CD8-positive, alpha-beta memory T cell (primary cell): ENCODE measurements at places on chromosomes 3 and 15. TPM values are rescaled to one million over a fixed set of nuclear protein-coding genes. Genes with fewer than 3 reads are reported as not detected.

The SLITRK3 gene
- not detected for total RNA-seq

The SUCNR1 gene
- total RNA-seq = not detected

The HTR3E gene
- not detected for total RNA-seq

The PGBD4 gene
- 2.8 TPM for total RNA-seq

The ARL13B gene
- 13.7 TPM for total RNA-seq

The EEF1AKMT4 gene
- 14.5 TPM for total RNA-seq

The SORD gene
- 23.0 TPM for total RNA-seq

The SPSB4 gene
- total RNA-seq = not detected

The SAMMSON gene
- total RNA-seq = not detected

The TMEM42 gene
- total RNA-seq = 9.1 TPM

The CACNA1D gene
- 0.26 TPM for total RNA-seq

The CPLX3 gene
- total RNA-seq = not detected

- no peak for DNase-seq
- peaks cover 41% of the 10 kb centered on the region for H3K4me1 ChIP-seq
- peak overlapping the region; percentile 42 for H3K4me3 ChIP-seq
Observed at GRCh38 chr15:73992594-73992898, 451 bp upstream of the STOML1 start.

DNA sequence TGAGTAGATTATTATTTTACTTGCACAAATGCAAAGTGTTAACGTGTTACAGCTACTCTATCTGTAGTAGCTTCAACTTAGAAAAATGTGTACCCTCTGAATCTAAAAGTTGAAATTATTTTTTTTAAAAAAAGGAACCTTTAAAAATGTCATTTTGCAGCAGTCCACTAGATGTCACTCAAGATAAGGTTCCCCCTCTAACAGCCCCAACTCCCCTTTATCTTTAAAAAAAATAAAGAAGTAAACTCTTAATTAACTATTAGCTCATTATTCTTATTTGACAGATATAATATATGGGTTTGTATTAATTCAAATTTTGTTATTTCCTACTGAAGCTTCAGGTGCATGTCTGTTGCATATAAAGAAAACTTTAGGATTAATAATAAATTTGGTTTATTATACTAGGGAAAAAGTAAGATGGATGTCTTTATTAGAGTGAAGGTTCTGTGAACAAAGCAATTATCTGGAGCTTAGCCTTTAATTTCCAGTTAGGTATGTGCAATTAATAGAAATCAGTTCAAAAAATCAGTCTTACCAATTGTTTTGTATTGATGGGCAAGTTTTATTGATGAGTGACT is 288.5 kb downstream of the VGLL3 start:
- DNase-seq = no peak
- no peaks in the 10 kb centered on the region for H3K36me3 ChIP-seq
- H3K4me3 ChIP-seq = no peak overlapping the region
- no peak overlapping the region for H3K27ac ChIP-seq

DNA sequence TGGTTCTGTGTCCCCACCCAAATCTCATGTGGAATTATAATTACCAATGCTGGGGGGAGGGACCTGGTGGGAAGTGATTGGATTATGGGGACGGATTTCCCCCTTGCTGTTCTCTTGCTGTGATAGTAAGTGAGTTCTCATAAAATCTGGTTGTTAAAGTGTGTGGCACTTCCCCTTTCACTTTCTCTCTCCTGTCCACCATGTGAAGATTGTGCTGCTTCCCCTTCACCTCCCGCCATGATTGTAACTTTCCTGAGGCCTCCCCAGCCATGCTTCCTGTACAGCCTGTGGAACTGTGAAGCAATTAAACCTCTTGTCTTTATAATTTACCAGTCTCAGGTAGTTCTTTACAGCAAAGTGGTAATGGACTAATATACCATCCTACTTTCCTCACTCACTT is 289.6 kb downstream of the EFHB start:
- H3K36me3 ChIP-seq = no peaks in the 10 kb centered on the region
- no peak for DNase-seq
- H3K27me3 ChIP-seq = no peaks in the 10 kb centered on the region
- no peaks in the 10 kb centered on the region for H3K4me1 ChIP-seq
- H3K27ac ChIP-seq = no peak overlapping the region

DNA sequence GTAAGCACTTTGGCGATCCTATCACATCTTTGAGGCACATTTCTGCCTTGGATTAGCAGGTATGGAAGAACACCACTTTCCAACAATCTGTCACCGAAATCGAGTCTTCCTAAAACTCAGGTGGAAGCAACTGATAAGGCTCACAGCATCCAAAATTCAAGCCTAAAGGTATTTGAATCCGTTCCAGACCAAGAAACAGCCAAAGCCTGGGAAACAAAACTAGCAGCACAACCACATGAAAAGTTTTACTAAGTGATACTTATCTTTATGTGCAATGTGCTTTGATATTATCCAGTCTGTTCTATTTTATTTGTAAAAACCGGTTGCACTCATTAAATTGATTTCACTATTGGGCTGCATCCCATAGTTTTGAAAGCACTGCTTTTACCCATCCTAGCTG is 40.5 kb upstream of the FAM174B start:
- no peaks in the 10 kb centered on the region for H3K27me3 ChIP-seq
- no peak overlapping the region for H3K4me3 ChIP-seq
- H3K4me1 ChIP-seq = no peaks in the 10 kb centered on the region
- no peak overlapping the region for H3K27ac ChIP-seq
- H3K36me3 ChIP-seq = no peaks in the 10 kb centered on the region

DNA sequence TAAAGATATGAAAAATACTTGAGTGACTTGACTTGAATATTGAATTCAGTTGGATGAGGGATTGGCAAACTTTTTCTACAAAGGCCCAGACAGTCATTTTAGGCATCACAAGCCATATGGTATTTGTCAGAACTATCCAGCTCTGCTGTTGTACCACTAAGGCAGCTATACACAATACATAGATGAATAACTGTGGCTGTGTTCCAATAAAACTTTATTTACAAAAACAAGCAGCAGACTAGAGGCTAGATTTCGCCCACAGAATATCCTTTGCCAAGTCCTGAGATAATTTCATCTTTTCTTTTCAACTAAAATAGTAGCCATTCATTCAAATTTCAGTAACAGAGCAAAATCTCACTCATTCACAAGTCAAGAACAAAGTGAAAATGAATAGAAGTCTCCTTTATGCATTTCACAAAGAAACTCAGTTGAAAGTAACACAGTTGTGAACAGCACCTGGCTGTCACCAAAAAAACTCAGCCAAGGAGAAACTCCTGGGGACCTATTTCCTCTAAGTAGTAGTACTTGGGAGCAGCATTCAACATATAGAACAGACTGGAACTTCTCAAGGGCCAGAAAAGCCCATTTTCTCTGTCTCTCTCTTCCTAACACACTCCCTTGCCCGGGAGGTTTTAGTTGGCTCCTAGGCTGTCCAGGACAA is 56.3 kb downstream of the OSBPL10 start:
- no peaks in the 10 kb centered on the region for H3K4me1 ChIP-seq
- no peak for DNase-seq
- H3K36me3 ChIP-seq = no peaks in the 10 kb centered on the region
- no peaks in the 10 kb centered on the region for H3K27me3 ChIP-seq

GRCh38 chr15:69475769-69476358 is 23.2 kb downstream of the RPLP1 start:
- peak; percentile 66 for DNase-seq
- no peaks in the 10 kb centered on the region for H3K36me3 ChIP-seq
- H3K4me3 ChIP-seq = no peak overlapping the region
- no peaks in the 10 kb centered on the region for H3K27me3 ChIP-seq

DNA sequence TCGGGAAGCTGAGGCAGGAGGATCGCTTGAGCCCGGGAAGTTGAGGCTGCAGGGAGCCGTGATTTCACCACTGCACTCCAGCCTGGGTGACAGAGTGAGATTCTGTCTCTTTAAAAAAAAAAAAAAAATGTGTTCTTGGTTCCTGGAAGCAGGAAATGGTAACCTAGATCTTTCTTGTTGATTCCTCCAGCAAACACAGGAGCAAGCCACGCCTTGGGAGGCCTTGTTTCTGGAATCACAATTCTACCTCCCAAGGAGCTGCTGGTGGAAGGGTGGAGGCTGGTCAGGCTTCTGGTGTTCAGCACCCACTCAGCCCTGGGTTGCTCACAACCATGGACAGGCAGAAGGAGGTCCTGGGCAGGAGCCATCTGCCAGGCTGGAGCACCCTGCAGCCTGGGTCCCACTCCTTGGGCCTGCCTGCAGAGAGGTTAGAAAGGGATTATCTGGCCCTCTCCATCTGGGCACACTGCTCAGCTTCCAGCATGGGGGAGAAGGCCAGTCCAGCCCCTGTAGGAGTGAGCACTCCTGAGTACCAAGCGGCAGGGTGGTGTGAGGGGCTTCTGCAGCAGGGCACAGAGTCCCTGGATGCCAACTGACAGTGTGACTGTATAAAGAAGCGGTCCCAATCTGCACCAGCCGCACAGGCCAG is 65.6 kb downstream of the ABTB1 start:
- no peaks in the 10 kb centered on the region for H3K36me3 ChIP-seq
- no peak for DNase-seq
- no peaks in the 10 kb centered on the region for H3K27me3 ChIP-seq
- no peaks in the 10 kb centered on the region for H3K4me1 ChIP-seq
- no peak overlapping the region for H3K27ac ChIP-seq

DNA sequence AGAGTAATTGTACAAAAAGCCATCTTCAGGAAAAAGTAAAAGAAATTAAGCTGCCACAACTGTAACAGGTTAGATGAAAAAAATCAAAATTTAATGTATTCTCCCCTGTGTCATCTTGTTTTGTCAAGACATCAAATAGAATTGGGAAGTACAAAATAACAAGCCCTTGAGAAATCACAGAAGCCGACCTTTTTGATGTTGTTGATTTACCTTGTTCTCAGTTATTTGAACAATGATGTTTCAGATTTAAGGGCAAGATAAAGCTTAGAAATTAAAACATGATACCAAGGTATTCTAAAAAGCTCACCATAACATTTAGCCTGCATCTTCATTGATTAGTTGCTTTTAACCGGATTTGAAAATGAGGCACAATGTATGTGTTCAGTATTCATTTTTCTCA is 523.0 kb downstream of the FOXP1 start:
- H3K27me3 ChIP-seq = no peaks in the 10 kb centered on the region
- H3K36me3 ChIP-seq = no peaks in the 10 kb centered on the region
- H3K4me1 ChIP-seq = peaks cover 78% of the 10 kb centered on the region
- H3K4me3 ChIP-seq = peak overlapping the region; percentile 35
- no peak for DNase-seq

GRCh38 chr15:73750951-73751350 is 2.2 kb downstream of the INSYN1 start:
- no peaks in the 10 kb centered on the region for H3K27me3 ChIP-seq
- no peak overlapping the region for H3K27ac ChIP-seq
- H3K36me3 ChIP-seq = no peaks in the 10 kb centered on the region
- H3K4me3 ChIP-seq = no peak overlapping the region

GRCh38 chr3:33826688-33827087 is 28.3 kb downstream of the PDCD6IP start:
- no peak overlapping the region for H3K27ac ChIP-seq
- H3K27me3 ChIP-seq = no peaks in the 10 kb centered on the region
- H3K4me1 ChIP-seq = no peaks in the 10 kb centered on the region
- no peak overlapping the region for H3K4me3 ChIP-seq
- DNase-seq = no peak

- H3K36me3 ChIP-seq = no peaks in the 10 kb centered on the region
- no peaks in the 10 kb centered on the region for H3K27me3 ChIP-seq
- peak overlapping the region; percentile 55 for H3K27ac ChIP-seq
- peak; percentile 73 for DNase-seq
Observed at GRCh38 chr15:67134067-67134838, 68.9 kb downstream of the SMAD3 start.

DNA sequence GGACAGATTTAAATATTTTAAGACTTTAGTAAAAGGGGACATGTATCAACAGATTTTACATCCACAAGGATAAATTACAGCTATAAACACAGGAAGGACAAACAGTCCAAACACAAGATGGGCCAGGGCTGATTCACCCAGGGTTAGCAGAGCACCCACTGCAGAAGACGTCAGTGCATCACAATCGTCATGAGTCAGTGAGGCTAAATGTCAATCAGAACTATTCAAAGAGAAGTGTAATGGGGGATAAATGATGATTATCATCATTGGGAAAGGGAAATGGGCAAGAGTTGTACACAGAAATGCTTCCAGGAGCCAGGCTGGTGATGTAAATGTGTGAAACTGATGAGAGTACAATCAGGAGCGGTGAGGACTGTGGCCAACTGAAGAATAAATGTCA is 226.8 kb downstream of the PLCL2 start:
- H3K4me3 ChIP-seq = no peak overlapping the region
- no peaks in the 10 kb centered on the region for H3K27me3 ChIP-seq

- H3K27me3 ChIP-seq = no peaks in the 10 kb centered on the region
- no peak overlapping the region for H3K4me3 ChIP-seq
- H3K36me3 ChIP-seq = no peaks in the 10 kb centered on the region
Observed at GRCh38 chr15:36614016-36614415, 34.6 kb downstream of the CDIN1 start.

DNA sequence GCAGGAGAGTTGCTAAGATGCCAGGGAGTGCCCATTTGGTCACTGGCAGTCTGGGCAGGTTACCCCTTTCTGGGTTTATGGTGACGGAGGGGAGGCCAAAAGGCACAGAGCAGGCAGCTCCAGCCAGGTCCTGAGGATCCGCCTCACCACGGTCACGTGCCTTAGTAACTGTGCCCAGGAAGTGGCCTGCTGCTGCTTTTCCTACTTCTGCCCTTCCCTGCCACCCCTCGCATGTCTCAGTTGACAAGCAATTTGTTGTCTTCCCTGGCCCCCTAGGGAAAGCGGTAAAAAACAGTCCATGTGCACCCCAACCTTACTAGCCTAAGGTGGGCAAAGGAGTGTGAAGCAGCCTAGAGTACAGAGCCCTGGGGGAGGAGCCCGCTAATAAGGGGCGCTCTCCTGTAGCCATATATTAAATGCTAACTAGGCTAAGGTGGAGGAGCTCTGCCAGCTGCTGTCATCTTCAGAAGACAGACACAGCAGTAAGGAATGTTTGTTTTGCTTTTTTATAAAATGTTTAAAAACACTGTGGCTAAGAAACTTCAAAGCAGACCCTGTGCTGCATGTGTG is 9.1 kb upstream of the LIPH start:
- no peaks in the 10 kb centered on the region for H3K36me3 ChIP-seq
- no peak overlapping the region for H3K27ac ChIP-seq
- DNase-seq = peak; percentile 21

DNA sequence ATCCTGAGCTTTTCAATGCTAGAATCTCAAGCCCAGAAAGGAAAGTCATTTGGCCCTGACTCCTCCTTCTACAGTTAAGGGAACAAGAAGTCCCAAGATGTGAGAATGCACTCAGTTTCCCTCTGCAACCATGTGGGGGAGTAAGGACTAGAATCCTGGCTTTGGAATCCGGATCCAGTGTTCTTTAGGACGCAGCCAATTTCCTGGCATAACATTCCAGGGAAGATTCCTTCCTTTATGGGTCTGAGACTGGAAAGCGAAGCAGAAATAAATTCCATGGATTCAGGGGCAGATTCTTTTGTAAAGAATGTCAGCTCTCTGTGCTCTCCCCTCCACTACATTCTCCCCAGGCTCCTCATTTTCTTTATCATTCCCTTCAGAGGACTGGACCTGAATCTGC is 151.8 kb upstream of the SOX14 start:
- no peaks in the 10 kb centered on the region for H3K36me3 ChIP-seq
- no peaks in the 10 kb centered on the region for H3K4me1 ChIP-seq
- no peak overlapping the region for H3K4me3 ChIP-seq
- no peak overlapping the region for H3K27ac ChIP-seq
- DNase-seq = no peak

- H3K4me1 ChIP-seq = no peaks in the 10 kb centered on the region
- DNase-seq = no peak
- no peak overlapping the region for H3K27ac ChIP-seq
Observed at GRCh38 chr15:43911235-43911781, 84.5 kb downstream of the WDR76 start.

- H3K27me3 ChIP-seq = no peaks in the 10 kb centered on the region
- DNase-seq = no peak
Observed at GRCh38 chr3:114775395-114775794, 371.7 kb downstream of the ZBTB20 start.
